ENCODE measurements at places on chromosomes 6 and 20. TPM values are rescaled to one million over a fixed set of nuclear protein-coding genes. Genes with fewer than 3 reads are reported as not detected.

GRCh38 chr6:107716688-107717089 lies 107.4 kb downstream of the SCML4 start:
- no peak for DNase-seq

- DNase-seq, result no peak
Observed at GRCh38 chr6:30097902-30098768, 14.8 kb downstream of the TRIM31 start.

GRCh38 chr6:53565886-53566285 lies 21.0 kb upstream of the GCLC start:
- DNase-seq, result no peak

TRIM40 gene
- 0.10 TPM for polyA plus RNA-seq

DNA sequence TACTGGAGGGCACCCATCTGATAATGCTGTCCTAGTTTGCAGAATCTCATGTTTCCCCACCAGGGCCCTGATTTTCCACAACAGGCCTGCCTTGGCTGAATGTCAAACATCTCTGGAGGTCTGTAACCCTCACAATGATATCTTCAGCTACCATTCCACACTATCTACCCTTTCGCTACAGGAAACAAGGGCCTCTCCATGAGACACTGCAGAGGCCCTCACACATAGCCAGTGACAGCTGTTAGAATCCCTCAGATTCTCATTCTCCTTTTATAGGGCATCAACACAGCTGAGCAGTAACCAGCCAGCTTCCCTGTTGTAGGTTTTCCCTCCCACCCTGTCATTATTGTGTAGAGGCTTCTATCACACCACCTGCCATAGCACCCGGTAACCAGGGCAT lies 29.6 kb upstream of the MICB start:
- DNase-seq, result no peak

ASCC3 gene
- 21.6 TPM for polyA plus RNA-seq

- DNase-seq, result no peak
Observed at GRCh38 chr6:167731216-167731615, 95.5 kb upstream of the AFDN start.

GRCh38 chr6:140379919-140380318 lies 1005.5 kb upstream of the CITED2 start:
- DNase-seq, result no peak

SNX9 gene
- 41.9 TPM for polyA plus RNA-seq

DNA sequence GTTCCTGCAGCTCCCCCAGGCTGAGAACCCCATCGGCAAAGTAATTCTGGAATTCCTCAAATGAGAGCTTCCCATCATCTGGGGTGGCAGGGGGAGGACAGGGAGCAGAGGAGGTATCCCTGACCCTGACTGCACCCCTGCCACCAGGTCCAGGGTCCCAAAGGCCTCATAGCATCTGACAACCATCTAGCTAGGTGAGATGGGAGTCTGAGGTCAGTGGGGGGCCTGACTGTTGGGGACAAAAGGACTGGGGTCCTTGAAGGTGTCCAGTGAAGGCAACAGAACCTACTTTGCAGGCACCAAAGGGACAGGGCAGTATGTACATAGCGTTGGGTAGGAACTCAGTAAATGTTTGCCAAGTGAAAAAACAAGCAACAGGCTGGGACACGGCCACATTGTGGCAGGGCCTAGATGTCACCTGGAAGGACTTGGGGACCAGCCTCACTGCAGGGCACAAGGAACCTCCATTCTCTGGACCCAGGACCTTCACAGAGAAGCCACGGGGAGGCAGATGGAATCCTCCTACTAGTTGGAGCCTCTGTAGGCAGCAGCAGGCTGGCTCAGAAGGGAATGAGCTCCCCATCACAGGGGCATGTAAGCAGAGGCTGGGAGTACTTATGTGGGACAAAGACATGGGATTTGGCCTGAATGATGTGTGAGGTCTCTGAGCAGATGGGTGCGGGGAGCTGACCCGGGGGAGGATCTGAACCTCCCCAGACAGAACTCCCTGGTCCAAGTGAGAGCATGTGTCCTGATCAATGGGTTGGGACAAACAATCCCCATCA lies 3.3 kb downstream of the NECAB3 start:
- DNase-seq, result no peak

DNA sequence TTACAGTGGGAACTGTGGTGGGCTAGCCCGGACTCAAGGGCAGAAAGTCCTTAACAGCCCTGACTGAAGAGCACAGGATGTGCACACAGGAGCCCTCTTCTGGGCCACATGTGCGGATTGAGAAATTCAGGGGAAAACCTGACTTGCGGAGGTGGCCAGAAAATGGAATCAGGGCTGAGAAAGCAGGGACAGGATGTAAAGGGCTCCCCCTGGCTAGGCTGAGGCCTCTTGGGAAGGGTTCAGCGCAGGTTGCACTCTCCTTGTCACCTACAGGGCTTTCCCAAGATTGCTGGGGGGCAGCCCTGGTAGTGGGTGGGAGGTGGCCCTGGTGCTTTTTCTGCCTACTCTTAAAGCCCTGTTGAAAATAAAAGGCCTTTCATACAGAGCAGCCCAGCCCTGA lies 251.2 kb downstream of the SLC24A3 start:
- no peak for DNase-seq

Measured in renal cortex interstitium (tissue), 15 donors.